ENCODE measurements at places on chromosomes 5 and 9.

DNA sequence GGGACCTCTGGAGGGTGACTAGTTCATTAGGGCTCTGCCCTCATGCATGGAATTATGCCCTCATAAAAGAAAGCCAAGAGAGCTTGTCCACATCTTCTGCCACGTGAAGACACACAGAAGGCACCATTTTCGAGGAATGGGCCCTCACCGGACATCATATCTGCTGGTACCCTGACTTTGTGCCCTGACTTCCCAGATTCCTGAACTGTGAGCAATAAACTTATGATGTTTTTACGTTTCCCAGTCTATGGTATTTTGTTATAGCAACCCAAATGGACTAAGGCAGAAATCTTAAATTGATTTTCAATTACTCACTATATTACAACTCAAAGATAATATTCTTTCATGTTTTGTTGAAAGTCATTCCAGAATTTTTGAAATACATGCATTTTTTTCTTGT is 163.8 kb upstream of the PAPPA start:
- DNase-seq, result no peak

DNA sequence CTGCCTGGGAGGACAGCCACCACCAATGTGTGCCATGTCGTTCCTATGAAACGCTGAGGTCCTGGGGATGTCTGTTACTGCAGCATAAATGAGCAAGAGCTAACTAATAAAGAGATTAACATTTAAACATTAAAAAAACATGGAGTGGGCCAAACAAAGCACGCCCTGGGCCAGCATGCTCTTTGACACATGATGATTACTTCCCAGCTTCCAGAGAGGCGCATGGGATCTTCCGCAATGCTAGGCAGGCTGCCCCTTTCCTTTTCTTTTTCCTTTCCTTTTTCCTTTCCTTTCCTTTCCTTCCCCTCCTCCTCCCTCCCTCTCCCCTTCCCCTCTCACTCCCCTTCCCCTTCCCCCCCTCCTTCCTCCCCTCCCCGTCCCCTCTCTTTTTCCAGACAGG is 10.6 kb upstream of the TENT4A start:
- no peak for DNase-seq

DNA sequence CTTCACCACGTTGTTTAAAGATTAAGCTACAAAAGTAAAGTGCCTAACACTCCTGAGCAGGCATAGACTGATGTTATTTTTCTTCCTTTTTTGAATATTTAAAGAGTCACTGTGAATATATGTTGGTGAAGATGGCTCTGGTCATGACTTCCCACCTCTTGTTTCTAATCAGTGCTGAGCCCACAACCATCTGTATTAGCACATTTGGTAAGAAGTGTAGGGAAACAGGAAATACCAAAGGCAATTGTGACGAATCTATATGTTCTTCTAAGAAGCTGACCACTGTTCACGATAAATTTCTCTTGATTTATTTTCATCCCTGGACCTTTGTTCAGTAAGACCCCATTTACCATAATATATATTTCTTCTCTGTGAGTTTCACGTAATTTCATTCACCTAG is 108.3 kb upstream of the PCA3 start:
- DNase-seq, result no peak

DNA sequence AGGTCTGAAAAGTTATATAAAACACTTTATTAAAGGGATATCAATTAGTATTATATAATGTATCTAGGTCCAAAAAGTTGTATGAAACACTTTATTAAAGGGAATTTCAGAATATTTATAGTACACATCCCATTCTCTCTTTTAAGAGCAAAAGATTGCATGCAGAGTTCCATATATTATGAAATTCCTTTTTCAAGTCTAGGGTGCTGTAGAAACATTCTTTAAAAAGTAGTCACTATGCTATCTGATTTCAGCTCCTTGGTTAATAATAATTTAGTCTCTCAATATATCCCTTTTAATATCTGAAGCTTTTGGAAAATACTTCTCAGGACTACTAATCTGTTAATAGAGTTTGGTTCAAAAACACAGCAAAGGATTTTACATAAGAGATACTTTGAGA is 1496.1 kb upstream of the C9orf72 start:
- DNase-seq, result no peak

- no peak for DNase-seq
Measured at GRCh38 chr5:39469777-39470415, 45.1 kb upstream of the DAB2 start.

GRCh38 chr5:74502479-74502950 is 138.0 kb downstream of the ENC1 start:
- no peak for DNase-seq

- DNase-seq, result no peak
Measured at GRCh38 chr5:77356740-77357139, 135.4 kb downstream of the WDR41 start.

GRCh38 chr9:100784755-100785154 is 206.9 kb downstream of the CAVIN4 start:
- DNase-seq, result no peak
